ENCODE measurements at places on chromosomes 16 and 17.

DNA sequence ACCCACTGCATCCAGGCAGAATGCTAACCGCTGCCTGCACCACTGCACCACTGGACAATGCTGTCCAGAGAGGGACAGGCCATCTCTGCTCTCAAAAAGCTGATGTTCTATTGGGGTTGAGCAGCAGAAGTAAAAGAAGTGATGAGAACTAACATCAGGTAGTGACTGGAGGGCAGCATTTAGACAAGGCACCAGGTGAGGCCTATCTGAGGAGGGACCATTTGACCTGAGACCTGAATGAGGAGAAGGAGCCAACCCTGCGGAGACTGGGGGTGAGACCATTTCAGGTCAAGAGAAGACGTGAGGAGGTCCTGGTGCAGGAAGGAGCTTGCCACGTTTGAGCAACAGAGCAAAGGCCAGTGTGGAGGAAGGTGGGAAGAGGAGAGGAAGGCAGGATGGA, 34.0 kb downstream of the NTN1 start:
- DNase-seq, result no peak

GRCh38 chr16:26212599-26212998, 520.8 kb downstream of the HS3ST4 start:
- no peak for DNase-seq

GRCh38 chr17:72501404-72502370, 380.9 kb downstream of the SOX9 start:
- DNase-seq, result no peak

GRCh38 chr16:78257376-78257728, 157.9 kb downstream of the WWOX start:
- no peak for DNase-seq

DNA sequence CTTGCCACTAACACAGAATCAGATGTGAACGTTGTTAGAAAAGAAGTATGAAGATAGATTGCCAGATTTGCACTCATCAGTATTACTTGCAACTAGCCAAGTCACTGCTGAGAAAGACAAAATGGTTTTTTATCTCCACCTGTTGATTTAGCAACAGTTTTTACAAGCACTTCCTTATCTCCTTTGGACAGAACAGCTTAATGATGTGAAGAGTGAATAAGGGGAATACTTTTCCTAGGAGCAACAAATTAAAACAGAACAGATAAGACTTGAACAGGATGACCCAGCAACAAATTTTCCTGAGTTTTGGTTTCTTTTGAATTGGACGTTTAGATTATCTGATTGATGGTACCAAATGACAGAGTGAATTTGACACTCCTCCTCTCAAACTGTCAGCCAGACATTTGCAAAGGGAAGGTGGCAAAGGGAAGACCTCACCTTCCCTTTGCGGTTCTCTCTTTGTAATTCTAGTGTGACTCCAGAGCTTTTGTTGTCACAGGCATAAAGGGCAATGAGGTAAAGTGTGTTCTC, 130.6 kb downstream of the NLK start:
- no peak for DNase-seq

DNA sequence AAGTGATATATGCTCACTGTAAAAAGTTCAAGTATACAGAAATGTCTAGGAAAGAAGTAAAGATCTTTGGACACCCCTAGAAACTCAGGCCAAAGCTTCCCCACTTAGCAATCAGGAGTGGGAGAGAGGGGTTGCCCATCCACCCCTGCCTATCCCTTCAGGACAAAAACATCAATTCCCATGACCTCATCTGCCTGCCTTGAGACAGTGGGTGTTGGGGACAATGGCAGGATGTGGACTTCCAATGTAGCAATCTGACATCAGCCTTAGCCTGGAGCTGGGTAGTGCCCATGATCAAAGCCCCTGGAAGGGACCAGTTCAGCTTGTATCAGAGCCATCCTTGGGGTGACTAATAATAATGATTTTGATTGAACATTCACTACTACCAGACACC, 18.1 kb downstream of the ITPRIPL2 start:
- DNase-seq, result no peak

- no peak for DNase-seq
These were observed 661 bp upstream of the ALOXE3 start for GRCh38 chr17:8118769-8119580.

DNA sequence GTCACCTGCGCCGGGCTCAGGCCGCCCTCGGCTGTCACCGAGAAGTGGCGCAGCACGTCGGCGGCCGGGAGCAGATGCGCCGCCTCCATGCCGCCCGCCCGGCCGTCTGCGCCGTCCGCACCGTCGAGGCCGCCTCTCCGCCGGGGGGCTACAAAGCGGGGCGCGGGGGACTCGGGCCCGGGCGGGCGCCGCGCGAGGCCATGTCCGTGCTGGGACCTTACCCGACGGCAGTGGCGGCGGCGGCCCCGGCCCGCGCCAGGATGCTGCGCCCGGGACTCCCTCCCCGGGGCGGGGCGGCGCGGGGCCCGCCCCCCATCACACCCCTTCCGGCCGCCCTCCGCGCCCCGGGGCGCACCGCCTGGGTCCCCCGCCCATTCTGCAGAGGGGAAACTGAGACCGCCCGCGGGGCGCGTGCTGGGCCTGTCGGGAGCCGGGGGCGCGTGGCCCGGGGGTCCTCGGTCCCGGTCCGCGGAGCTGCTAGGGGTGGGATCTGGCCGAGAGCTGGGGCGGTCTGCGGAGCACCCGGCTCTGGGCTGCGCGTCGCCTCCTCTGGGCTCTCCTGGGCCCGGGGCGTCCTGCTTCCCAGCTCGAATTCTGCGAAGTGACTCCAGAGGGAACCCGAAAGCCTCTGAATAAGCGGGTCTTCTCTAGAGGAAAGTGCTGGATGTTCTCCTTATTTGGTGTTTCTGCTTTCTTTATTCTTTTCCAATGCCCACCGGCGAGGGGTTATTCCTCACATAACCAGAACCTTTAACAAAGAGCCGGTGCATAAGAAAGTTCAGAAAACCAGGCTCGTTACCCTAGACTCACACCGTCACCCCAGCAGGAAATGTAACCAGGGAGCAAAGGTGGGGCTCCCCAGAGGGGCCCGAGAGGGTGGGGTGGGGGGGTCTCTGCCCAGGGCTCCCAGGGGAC, at the start of gene ATP2A3:
ATP2A3 (minus strand) TSS at position 235 of the 915 bp plus-strand sequence; CDS start at position 89, 146 bp downstream.
- DNase-seq, result peak; percentile 65

- DNase-seq, result no peak
These were observed 21.2 kb upstream of the BCAS3 start for GRCh38 chr17:60656499-60656898.

- DNase-seq, result no peak
These were observed 12.5 kb downstream of the RPH3AL start for GRCh38 chr17:340074-340473.

DNA sequence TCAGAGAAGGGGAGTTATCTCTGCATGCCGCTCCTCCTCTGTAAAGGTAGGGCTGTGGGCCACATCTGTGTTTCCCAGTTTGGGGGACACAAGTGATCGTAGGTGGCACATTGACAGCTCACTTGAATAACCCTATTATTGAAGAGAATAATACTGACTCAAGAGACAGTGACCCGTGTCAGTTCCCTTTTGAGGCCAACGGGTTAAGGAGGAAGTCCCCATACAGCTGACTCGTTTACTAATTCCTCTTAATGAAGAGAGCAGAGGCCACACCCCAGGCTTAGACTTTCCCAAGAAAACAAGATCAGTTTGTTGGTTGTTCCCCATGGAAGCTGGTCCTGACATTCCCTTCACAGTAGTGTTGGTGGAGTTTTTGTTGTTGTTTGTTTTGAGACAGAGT, 33.0 kb downstream of the IL4R start:
- no peak for DNase-seq

GRCh38 chr17:38861399-38861843, 7.9 kb upstream of the RPL23 start:
- DNase-seq, result no peak

DNA sequence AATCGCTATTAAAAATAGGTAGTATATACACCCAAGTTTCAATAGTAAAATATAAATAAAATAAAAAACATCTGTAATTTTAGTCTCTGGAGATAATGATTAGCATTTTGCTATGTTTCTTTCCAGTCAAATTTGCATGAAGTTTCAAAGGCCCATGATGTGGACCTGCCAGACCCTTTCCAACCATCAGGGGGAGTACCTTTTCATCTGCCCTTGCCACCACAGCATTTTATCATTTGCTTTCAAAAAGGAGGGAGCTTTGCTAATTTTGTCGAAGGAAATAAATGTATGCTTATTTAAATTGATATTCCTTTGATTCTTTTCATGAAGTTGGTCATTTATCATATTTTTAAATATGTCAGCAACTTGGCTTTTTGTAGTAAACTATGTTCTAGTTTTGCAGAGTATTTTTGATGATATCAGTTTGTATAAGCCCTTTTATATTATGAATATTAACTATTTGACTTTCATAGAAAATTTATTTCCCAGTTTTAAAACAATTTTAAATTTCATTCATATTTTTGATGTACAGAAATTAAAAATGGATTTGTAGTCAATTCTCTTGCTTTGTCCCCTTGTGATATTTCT, 115.2 kb upstream of the NETO2 start:
- DNase-seq, result no peak

- no peak for DNase-seq
These were observed 126.1 kb upstream of the RCVRN start for GRCh38 chr17:10031127-10031526.

All from stimulated activated CD4-positive, alpha-beta T cell treated with anti-CD3 and anti-CD28 coated beads, Interleukin-1b, Interleukin-23, amount 100 ng/mL, for 24 hours (primary cell).